Stimulated activated CD8-positive, alpha-beta memory T cell treated with anti-CD3 and anti-CD28 coated beads, Interleukin-2, amount 100 ng/mL, for 48 hours (primary cell): ENCODE measurements at places on chromosomes 4 and X.

GRCh38 chrX:23788521-23788920 lies 5.5 kb downstream of the SAT1 start:
- DNase-seq: no peak

DNA sequence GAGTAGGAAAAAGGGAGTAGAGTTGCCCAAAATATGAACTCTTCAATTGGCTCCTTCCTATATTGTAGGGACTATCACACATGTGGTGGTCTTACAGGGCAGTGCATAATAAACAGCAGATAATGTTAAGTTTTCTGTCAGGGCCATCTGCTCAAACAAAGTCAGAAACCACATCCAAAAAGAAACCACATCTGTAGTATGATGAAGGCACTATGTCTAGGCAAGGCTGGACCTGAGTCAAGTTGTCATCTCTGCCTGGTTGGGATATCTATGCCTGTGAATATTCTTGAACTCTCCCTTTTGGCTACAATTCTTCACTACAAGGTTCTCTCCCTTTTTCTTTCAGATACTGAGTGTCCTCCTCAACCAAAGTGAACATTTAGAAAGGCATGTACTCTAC lies 109.4 kb upstream of the C1GALT1C1 start:
- DNase-seq: no peak

DNA sequence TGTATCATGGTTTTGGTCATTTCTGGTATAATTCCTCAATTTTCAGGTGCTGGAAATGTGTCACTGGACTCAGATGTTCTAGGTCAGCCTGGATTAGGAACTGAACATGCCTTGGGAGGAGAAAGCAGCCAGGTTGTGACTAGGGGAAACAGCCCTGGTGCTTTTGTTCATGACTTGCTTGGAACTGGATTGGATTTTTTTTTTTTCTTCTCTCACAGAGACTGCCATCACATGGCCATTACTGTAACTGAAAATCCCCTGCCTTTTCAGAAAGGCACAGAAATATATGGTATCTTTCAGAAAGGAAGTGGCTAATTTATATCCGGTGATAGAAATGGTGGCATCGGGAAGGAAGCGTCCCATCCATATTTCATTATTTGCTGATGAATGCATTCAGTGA lies 34.6 kb downstream of the SEPTIN11 start:
- no peak for DNase-seq

DNA sequence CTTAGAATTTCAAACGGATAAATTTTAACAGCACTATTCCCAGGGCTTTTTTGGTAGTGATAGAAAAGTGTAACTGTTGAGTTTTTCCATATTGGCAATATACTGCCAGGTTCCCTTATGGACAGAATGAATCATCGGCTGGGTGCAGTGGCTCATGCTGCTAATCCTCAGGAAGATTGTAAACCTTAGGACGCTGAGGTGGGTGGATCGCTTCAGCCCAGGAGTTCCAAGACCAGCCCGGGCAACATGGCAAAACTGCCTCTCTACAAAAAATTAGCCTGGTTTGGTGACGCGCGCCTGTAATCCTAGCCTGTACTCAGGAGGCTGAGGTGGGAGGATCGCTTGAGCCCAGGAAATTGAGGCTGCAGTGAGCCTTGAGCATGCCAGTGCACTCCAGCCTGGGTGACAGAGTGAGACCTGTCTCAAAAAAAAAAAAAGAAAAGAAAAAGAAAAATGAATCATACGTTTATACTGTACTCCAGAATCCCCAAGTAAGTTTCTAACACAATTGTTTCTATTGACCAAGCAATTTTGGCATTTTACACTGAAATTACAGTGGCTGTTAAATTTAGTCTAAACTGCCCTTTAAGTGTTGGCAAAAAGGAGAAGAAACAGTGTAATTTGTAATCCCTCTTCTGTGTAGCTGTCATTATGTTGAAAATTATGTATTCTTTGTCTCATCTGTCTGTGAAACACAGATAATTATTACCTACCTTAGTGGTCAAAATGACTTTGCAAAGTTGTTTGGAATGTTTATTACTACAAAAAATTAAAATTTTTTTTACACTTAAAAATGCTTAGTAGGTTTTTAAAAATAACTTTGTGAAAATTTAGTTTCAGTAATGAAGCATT lies 1.8 kb downstream of the SLC30A9 start:
- no peak for DNase-seq

GRCh38 chrX:110317061-110317819 lies 645 bp downstream of the AMMECR1 start:
- DNase-seq: peak; percentile 4

- no peak for DNase-seq
Observed at GRCh38 chr4:182975806-182976205, 58.6 kb upstream of the DCTD start.

DNA sequence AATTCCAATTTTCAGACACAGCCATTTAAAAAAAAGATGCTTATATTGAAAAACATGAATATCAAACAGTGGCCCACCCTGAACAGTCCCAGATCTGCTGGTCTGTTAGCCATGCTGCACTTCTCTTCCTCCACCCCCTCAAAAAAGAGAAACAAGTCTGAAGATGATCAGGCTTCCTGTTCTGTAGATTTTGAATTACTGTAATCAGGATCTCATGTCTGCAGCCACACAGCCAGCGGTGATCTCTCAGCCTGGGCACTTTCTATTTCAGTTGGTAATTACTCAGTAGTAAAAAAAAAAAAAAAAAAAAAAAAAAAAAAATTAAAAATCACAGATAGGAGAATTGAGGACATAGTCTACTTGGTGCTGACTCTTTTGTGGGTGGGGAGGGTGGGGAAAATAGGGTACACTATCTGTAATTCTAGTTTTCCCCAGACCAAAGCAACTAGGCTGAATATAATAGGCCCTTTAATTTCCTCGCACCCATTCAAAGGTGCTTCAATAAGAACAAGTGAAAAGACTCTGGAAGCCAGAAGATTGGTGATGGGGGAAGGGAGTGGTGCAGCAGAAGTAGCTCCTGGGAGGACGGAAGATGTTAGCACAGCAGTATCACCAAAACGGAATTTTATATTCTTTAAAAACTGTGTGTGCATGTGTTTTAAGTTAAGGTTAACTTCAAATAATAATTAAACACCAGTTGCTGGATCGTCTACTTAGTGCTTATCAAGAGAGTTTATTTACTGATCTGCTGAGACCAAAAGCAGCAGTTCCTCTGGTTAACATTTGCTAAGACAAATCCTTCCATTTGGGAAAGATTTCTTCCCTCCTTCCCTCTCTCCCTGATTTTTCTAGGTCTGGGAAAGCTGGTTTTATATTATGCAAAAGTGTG lies 47.0 kb downstream of the SPRY1 start:
- no peak for DNase-seq
